ENCODE measurements at places on chromosomes 4 and X.
A peak's percentile ranks its signal among the peaks of the same experiment; 100 is the strongest.

DNA sequence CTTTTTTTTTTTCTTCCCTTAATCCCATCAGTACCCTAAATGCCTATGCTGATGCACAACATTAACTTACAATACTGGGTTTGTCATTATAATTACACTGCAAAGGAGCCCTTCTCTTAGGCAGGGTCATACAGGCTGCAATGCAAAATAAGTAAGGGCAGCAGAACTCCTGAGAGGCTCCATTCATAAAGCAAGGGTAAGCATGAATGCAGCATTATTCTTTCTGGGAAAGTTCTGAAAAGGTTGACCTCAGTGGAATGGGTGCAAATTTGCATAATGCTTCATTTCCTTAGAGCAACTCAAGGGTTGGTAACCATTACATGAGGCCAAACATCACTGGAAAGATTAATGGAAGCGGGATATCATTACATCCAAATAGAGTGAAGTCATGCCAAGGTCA, 789.2 kb downstream of the KLHL13 start:
- no peak for DNase-seq

GRCh38 chr4:105130945-105131344, 15.7 kb upstream of the TET2 start:
- no peak for DNase-seq

GRCh38 chrX:48045410-48046311, 25.8 kb downstream of the ZNF630 start:
- DNase-seq: no peak

- no peak for DNase-seq
These were observed 43.7 kb downstream of the ANTXR2 start for GRCh38 chr4:80029364-80029763.

DNA sequence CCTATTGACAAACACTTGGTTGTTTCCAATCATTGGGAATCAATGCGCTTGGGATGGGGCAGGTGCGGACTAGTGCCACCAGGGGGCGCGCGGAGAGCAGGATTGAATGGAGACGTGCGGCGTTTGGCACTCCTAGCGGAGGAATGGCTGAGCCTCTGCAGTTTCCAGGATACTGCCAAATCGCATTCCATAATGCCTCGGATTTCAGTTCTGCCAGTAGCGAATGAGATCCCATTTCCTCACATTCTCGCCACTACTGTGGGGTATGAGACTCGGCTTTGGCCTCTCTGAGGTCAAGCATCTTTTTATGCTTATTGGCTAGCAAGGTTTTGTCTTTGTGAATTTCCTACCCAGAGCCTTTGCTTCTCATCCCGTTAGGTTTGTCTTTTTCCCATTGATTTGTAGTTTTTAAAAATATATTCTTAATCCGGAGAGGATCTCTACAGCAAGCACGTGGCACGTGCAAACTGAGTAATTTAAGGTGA, 28.7 kb downstream of the CLDN34 start:
- peak; percentile 50 for DNase-seq

GRCh38 chrX:106415276-106415895, 196.4 kb upstream of the RADX start:
- peak; percentile 58 for DNase-seq

- DNase-seq: no peak
These were observed 142.5 kb downstream of the RASL11B start for GRCh38 chr4:53004497-53005148.

DNA sequence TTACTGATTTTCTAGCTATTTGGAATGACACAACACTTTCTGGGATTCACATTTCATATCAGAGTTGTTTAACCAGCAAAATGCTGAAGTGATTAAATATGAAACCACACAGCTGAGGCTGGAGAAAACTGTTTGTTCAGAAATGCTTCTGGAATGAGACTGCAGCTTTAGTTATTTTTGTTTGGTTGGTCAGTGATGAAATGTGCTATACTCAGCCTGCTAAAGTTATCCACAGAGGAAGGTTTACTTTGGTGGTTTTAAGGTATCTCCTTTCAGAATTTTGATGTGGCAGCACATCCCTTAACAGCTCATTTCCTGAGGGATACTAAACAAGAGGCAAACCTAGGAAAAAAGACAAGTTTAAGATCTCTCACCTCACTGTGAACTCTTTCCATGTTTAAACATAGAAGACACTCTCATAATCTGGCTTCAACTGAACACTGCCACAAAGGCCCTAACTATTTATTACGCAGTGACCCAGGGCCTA, 106.6 kb upstream of the PDE5A start:
- peak; percentile 12 for DNase-seq

GRCh38 chr4:174201871-174202270, 81.6 kb downstream of the FBXO8 start:
- peak; percentile 69 for DNase-seq

DNA sequence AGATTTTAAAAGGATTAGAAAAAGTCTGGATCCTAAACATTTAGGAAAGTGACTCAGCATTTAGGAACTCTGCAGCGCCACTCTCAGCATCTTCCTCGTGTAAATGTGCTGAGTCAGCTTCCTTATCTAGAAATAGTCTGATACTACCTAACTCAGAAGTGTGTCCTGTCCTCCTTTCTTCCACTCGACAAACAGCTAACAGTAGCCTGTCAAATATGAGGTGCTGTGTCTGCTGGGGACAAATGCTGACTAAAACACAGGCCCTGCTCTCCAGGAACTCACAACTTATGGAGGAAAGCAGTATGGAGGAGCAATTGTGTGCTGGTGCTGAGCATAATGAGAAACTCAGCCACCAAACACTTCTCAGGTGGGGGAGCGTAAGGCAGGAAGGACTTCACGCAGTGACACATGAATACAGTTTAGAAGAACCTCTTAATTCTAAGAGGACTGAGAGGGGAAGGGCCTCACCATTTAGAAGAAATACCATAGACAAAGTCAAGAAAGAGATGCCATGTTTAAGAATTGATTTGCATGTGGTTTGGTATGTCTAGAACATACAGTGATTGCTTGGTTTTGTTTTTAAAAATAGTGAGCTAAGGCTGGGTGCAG, 125.3 kb downstream of the SOWAHB start:
- DNase-seq: peak; percentile 51

DNA sequence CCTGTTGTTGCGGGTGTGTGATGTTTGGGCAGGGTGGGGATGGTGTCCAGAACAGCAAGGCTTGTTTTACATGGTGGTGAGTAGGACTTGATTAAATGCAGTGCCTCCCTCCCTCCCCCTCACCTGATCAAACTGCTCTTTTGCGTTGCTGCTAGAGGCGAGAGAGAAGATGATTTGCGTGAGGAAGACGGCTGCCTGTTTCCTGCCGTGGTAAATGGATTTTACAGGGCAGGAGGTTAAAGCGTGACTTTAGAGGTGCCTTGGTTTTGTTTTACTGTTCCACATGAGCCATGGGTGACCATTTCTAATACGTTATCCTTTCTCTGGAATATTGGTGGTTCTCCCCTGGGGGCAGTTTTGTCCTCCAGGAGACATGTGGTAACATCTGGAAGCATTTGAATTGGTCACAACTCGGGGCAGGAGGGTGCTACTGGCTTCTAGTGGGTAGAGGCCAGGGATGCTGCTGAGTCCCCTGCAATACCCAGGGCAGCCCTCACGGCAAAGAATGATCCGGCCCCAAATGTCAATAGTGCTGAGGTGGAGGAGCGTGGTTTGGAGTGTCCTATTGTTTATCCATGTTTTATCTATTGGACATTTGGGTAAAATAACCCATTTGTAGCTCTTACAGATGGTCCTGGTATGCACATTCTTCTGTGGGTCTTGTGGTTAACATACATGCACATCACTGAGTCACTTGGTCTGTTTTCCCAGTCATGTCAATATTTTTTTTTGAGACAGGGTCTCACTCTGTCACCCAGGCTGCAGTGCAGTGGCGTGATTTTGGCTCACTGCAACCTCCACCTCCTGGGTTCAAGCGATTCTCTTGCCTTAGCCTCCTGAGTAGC, 73.7 kb downstream of the SHROOM2 start:
- DNase-seq: no peak

DNA sequence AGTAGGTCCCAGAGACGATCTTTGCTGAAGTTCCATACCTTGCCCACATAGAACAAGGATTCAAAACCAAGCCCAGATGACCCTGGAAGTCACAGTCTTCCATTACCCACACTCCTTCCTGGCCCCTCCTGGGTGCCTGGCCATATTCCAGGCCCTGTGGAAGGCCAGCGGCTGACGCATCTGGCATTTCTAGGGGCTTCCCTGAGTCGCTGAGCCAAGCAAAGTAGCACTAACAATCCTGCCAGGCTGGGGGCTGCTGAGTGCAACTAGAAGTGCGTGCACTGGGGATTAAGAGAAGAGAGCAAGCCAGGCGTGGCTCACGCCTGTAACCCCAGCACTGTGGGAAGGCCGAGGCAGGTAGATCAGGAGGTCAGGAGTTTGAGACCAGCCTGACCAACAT, 175.2 kb upstream of the CPEB2 start:
- no peak for DNase-seq

- DNase-seq: no peak
These were observed 538.7 kb upstream of the NR3C2 start for GRCh38 chr4:148980782-148981480.

DNA sequence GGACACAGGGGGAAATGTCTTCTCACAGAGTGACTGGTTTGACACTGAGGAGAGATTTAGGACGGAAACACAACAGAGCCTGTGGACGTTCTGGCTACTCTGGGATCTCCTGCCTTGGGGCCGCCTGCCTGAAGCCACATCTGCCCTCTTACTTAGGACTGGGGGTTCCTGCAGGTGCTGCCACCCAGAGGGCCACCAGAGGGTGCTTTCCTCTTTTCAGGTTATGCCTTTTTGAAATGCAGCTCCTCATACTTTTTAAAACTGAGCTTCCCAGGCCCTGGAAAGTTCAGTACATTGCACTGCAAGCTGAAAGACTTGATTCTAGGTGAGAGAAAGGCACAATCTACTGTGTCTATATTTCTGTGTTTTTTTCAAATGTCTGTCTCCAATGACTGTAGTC, 92.2 kb upstream of the PGRMC2 start:
- DNase-seq: peak; percentile 44

GRCh38 chrX:85922821-85923220, 124.5 kb downstream of the CHM start:
- no peak for DNase-seq

DNA sequence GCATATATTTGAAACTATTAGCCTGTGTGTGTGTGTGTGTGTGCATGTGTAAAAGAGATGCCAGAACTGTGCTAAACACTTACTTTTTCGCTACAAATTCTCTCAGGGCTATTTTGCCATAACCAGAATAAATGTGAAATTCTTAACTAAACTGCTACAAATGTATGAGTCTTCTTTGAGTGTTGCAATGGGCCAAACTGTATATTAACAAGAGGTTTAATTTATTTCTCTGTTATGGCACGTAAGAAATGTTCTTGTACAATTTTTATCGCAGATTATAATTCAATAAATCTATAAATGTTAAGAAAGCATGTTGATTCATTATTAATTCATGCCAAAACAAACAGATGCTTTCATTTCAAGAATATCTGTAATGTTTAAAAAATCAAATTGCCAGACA, 454.5 kb upstream of the PCDH7 start:
- no peak for DNase-seq

GRCh38 chr4:171947400-171947799, 134.2 kb downstream of the GALNTL6 start:
- DNase-seq: no peak

- peak; percentile 50 for DNase-seq
These were observed 490 bp downstream of the RWDD4 start for GRCh38 chr4:183658362-183659028.

- peak; percentile 70 for DNase-seq
These were observed 4.0 kb downstream of the HERC6 start for GRCh38 chr4:88382621-88383020.

GRCh38 chr4:40698733-40699132, 51.0 kb upstream of the NSUN7 start:
- DNase-seq: no peak

GRCh38 chrX:153926858-153927671, 1.0 kb upstream of the ARHGAP4 start:
- DNase-seq: peak; percentile 94

DNA sequence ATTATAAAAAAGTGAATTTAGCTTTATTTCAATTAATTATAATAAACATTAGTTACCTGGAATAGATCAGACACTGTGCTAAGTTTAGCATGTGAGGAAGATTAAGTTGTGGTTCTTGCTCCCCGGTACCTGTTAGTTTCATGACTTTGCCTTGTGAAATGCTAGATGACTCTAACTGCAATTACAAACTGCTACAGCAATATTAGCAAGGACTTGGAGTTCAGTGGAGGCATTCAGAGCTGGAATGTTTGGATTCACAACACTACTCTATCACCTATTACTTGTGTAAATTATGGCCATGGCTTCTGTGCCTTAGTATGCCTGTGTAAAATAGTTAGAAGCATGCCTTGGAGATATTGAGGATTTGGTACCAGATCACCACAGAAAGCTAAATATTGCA, 21.4 kb upstream of the ANXA10 start:
- no peak for DNase-seq

DNA sequence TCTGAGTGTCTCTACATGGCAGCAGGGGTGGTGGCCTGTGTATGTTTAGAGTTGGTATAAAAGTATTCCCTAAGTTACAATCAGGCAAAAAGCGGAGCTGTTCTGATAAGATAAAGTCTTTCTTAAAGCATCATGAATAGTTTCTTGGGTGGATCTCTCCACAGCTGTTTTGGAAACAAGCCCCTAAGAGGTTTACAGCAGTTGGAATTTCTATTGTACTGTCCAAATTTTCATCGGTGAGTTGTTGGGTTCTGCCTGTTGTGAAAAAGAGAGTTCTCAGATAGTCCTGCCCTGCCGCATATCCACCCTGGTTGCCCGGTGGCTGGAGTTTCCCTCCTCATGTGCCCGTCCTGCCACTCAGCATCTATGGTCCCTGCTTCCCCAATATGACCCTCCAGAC, 50.1 kb downstream of the C4orf51 start:
- DNase-seq: no peak

DNA sequence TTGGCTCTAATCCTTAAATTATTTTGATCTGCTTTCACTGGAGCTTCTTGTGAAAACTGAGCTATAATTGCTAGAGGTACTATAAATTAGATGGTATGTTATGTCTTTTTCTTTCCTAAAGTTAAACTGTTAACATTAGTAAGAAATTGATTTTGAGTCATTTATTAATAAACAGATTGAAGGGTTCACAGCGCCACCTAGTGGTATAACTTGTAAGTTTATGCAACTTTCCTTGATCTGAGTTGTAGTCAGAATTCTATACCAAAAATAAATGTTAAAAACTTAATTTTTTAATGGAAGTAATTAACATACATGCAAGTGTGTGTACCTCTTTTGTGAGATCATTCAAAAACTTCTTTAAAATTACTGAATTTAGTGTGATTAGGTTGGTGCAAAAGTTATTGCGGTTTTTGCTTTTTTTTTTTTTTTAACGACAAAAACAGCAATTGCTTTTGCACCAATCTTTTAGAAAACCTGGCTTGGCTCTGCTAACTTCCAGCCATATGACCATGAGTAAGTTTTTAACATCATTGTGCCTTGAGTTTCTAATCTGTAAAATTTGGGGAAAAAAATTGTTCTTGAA, 151.5 kb downstream of the CENPC start:
- DNase-seq: peak; percentile 64

GRCh38 chr4:185831125-185831815, 19.3 kb upstream of the SORBS2 start:
- no peak for DNase-seq

GRCh38 chrX:68409194-68409593, 24.1 kb downstream of the OPHN1 start:
- DNase-seq: no peak

Data from OCI-M1 (cell line).